ENCODE measurements at places on chromosomes 6 and 20.

DNA sequence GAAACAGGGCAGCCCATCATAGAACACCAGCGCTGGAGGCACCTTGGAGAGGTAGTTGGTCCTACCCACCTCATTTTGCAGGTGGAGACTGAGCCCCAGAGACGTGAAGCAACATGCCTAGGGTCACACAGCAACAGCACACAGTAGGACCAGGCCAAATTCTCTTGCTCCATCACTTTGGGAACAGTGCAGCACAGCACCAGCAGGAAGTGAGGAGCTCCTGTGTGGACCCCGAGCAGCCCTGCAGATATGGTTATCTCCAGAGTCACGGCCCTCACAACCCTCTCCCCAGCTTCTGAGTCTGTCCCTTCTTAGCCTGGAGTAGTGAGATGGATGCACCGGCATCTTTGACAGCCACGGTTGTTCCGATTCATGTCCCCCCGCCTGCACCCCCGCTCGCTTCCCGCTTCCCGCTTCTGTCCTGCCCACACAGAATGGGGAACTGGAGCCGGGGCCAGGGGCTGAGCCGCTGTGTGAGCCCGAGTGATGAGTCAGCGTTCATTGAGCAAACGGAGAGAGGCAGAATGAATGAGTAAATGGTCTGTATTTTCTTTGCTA is 72.6 kb upstream of the DUSP22 start:
- DNase-seq = no peak
- H3K36me3 ChIP-seq = no peaks in the 10 kb centered on the region
- H3K27me3 ChIP-seq = no peaks in the 10 kb centered on the region
- H3K4me3 ChIP-seq = no peak overlapping the region
- H3K27ac ChIP-seq = no peak overlapping the region
- no peaks in the 10 kb centered on the region for H3K4me1 ChIP-seq

DNA sequence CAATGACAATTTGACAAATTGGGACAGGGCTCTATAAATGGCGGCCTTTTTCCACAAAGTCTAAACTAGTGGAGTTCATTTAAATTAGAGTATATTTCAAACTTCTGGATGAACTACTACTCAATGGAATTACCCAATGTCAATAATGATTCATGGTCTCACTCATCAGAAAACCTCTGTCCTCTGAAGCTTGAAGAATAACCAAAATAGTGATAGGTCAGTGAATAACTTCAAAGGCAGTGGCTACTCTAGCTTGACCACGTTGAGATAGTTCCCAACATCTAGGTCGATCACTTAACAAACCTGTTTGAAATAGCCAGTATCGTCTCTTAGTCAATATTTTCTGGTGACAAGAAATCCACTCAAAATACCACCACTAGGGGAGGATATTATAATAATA is 197.6 kb downstream of the HDGFL1 start:
- no peaks in the 10 kb centered on the region for H3K36me3 ChIP-seq
- H3K27ac ChIP-seq = no peak overlapping the region
- no peaks in the 10 kb centered on the region for H3K4me1 ChIP-seq
- H3K27me3 ChIP-seq = no peaks in the 10 kb centered on the region

- H3K27ac ChIP-seq = peak overlapping the region; percentile 40
- H3K4me3 ChIP-seq = peak overlapping the region; percentile 75
- H3K36me3 ChIP-seq = no peaks in the 10 kb centered on the region
- no peaks in the 10 kb centered on the region for H3K4me1 ChIP-seq
- H3K27me3 ChIP-seq = no peaks in the 10 kb centered on the region
- DNase-seq = no peak
Observed at GRCh38 chr6:166955865-166956443, 396 bp downstream of the RNASET2 start.

DNA sequence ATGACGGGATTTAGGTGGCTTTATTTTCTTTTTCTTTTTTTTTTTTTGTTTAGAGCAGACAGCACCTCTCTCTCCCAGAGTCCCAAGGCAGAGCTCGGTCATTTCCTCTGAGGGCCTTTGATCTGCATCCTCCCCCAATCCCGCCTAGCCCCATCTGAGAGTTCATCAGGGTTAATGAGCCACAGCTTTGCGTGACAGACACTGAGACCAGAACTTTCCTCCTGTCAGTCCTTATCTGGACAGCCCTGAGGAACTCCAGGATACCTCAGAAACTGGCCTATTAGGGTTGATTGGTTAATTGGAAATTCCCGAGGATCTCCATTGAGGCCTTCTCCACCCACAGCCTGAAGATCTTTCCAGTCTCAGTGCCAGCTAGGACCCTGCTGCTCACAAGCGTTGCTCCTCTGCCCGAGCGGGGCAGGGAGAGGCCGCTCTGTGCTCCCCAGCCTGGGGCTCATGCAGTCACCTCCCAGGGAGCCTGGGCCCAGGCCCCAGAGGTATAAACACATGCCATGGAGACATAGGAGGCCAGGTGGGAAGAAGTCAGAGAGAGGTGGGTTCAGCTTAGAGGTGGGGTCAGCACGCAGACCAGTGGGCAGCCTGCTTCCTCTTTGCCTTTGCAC is 1.4 kb upstream of the LRRN4 start:
- H3K27me3 ChIP-seq = no peaks in the 10 kb centered on the region
- no peak overlapping the region for H3K4me3 ChIP-seq
- H3K4me1 ChIP-seq = peaks cover 4% of the 10 kb centered on the region
- no peak for DNase-seq
- H3K36me3 ChIP-seq = no peaks in the 10 kb centered on the region

- no peak overlapping the region for H3K4me3 ChIP-seq
- no peaks in the 10 kb centered on the region for H3K4me1 ChIP-seq
- H3K27me3 ChIP-seq = no peaks in the 10 kb centered on the region
- no peak overlapping the region for H3K27ac ChIP-seq
Observed at GRCh38 chr6:139549561-139550070, 175.2 kb upstream of the CITED2 start.

GRCh38 chr6:143100429-143100828 is 39.7 kb downstream of the AIG1 start:
- no peaks in the 10 kb centered on the region for H3K27me3 ChIP-seq
- H3K4me3 ChIP-seq = no peak overlapping the region
- no peak for DNase-seq
- H3K4me1 ChIP-seq = no peaks in the 10 kb centered on the region

DNA sequence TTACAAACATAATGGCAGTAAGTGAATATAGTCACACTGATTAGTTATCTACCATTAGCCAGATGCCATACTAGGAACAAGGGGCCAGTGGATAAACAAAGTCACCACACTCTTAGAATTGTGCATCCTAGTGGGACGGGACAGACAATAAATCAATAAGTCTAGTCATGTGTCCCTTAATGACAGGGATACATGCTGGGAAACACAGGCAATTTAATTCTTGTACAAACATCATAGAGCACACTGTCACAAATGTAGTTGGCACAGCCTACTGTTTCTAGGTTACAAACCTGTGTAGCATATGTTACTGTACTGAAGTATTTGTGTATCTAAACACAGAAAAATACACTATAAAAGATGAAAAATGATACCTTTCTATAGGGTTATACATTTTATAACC is 123.0 kb upstream of the FAM184A start:
- no peak overlapping the region for H3K4me3 ChIP-seq
- H3K36me3 ChIP-seq = peaks cover 35% of the 10 kb centered on the region
- H3K27me3 ChIP-seq = no peaks in the 10 kb centered on the region
- H3K4me1 ChIP-seq = no peaks in the 10 kb centered on the region
- no peak overlapping the region for H3K27ac ChIP-seq

- H3K27ac ChIP-seq = no peak overlapping the region
- H3K36me3 ChIP-seq = no peaks in the 10 kb centered on the region
- H3K27me3 ChIP-seq = no peaks in the 10 kb centered on the region
- no peak overlapping the region for H3K4me3 ChIP-seq
Observed at GRCh38 chr6:121616406-121616805, 181.0 kb downstream of the GJA1 start.

DNA sequence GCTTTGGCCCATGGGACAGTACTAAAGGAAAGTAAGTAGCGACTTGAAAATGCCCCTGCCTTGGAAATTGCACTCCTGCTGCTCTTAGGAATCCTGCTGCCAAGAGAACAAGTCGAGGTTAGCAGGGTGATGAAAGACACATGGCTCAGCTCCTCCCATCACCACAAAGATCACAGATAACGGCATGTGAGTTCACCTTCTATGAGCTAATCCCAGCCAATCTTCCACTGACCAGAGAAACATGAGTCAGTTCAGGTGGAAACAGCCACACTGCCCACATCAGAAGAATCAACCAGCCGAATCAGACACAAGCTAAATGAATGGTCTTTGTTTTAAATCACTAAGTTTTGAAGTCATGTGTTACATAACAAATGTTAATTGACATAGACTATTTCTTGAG is 106.3 kb downstream of the PRKN start:
- H3K36me3 ChIP-seq = no peaks in the 10 kb centered on the region
- no peaks in the 10 kb centered on the region for H3K4me1 ChIP-seq
- no peaks in the 10 kb centered on the region for H3K27me3 ChIP-seq
- DNase-seq = no peak

DNA sequence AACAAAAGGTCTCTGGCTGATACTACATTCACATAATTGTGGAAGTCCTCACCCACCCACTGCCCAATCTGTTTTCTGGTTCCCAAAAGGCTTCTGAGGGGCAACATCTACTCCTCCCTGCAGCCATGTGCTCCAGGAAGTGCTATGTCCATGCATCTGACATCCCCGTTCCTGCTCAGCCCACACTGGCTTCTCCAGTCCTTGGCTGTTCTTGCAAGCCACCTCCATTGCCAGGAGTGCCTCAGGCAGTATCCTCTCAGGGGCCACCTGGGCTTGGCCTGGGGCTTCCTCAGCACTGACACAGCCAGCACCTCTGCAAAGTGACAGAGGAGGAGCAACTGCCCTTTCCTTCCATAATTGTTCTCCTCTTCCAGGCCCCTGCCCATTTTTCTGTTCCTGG is 18.3 kb downstream of the ARHGAP18 start:
- H3K4me3 ChIP-seq = no peak overlapping the region
- no peak for DNase-seq
- no peaks in the 10 kb centered on the region for H3K27me3 ChIP-seq
- peaks cover 8% of the 10 kb centered on the region for H3K4me1 ChIP-seq

- H3K4me1 ChIP-seq = no peaks in the 10 kb centered on the region
- no peak overlapping the region for H3K4me3 ChIP-seq
Observed at GRCh38 chr6:23526526-23526925, 599.5 kb upstream of the NRSN1 start.

DNA sequence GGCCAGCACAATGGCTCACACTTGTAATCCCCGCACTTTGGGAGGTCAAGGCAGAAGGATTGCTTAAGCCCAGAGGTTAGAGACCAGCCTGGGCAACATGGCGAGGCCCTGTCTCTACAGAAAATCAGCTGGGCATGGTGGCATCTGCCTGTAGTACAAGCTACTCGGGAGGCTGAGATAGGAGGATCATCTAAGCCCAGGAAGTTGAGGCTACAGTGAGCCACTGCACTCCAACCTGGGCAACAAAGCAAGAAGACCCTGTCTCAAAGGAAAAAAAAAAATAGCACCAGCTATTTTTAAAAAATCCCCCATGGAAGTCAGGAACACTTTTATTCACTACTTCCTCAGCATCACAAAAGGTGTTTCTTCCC is 45.2 kb upstream of the FOXQ1 start:
- no peak for DNase-seq
- H3K27ac ChIP-seq = no peak overlapping the region
- no peaks in the 10 kb centered on the region for H3K36me3 ChIP-seq
- H3K4me3 ChIP-seq = no peak overlapping the region
- no peaks in the 10 kb centered on the region for H3K4me1 ChIP-seq

DNA sequence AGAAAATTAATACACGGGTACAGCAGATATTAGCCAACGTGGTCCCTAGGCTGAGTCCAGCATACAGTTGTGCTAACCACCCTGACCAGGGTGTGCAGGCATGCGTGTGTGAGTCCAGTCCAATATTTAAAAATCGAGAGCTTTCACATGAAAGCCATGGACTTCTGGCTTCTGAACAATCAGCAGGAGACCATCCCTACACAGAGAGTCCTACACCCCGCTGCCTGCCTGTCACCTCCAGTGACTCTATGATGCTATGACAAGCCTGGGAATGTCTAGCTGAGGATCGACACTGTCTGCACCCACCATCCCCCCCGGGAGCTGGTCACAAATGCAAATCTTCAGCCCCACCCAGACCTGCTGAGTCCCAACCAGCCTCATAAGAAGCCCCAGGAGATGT is 7.9 kb downstream of the ACSS1 start:
- DNase-seq = no peak
- peaks cover 87% of the 10 kb centered on the region for H3K4me1 ChIP-seq
- no peaks in the 10 kb centered on the region for H3K27me3 ChIP-seq
- no peak overlapping the region for H3K4me3 ChIP-seq
- peak overlapping the region; percentile 92 for H3K27ac ChIP-seq
- H3K36me3 ChIP-seq = peaks cover 15% of the 10 kb centered on the region

GRCh38 chr20:32236048-32236533 is 28.4 kb downstream of the POFUT1 start:
- no peaks in the 10 kb centered on the region for H3K27me3 ChIP-seq
- no peaks in the 10 kb centered on the region for H3K4me1 ChIP-seq
- H3K36me3 ChIP-seq = peaks cover 44% of the 10 kb centered on the region
- no peak for DNase-seq
- no peak overlapping the region for H3K27ac ChIP-seq

GRCh38 chr6:2158596-2159271 is 86.7 kb downstream of the GMDS start:
- no peak for DNase-seq
- H3K27ac ChIP-seq = no peak overlapping the region
- H3K27me3 ChIP-seq = no peaks in the 10 kb centered on the region
- no peak overlapping the region for H3K4me3 ChIP-seq
- H3K4me1 ChIP-seq = no peaks in the 10 kb centered on the region

GRCh38 chr6:2033544-2033943 is 211.9 kb downstream of the GMDS start:
- no peak overlapping the region for H3K27ac ChIP-seq
- no peak overlapping the region for H3K4me3 ChIP-seq
- no peaks in the 10 kb centered on the region for H3K27me3 ChIP-seq
- H3K4me1 ChIP-seq = no peaks in the 10 kb centered on the region

GRCh38 chr6:9610620-9611415 is 804.1 kb downstream of the TFAP2A start:
- no peak overlapping the region for H3K27ac ChIP-seq
- H3K4me1 ChIP-seq = no peaks in the 10 kb centered on the region
- H3K36me3 ChIP-seq = no peaks in the 10 kb centered on the region
- H3K4me3 ChIP-seq = no peak overlapping the region
- no peaks in the 10 kb centered on the region for H3K27me3 ChIP-seq

DNA sequence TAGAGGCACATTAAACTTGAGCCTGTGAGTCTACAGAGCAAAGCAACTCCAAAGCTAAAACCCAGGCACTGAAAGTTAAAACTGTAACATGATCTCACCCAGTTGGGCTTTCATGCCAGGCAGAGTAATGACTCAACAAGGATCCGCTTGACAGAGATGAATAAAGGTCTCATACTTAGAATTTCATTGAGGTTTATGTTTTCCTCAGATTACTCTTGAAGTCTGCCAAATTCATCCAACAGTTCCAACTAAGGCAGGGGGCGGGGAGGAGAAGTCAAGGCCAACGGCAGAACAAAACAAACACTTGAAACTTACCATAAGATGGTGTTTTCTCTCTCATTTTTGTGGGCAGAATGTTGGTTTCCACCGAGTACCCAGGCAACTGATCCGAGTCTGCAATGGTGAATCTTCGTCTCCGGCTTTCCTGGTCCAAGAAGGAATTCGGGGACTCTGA is 54.0 kb upstream of the IPCEF1 start:
- peak overlapping the region; percentile 88 for H3K27ac ChIP-seq
- H3K27me3 ChIP-seq = no peaks in the 10 kb centered on the region
- peaks cover 32% of the 10 kb centered on the region for H3K4me1 ChIP-seq
- peak overlapping the region; percentile 11 for H3K4me3 ChIP-seq
- no peak for DNase-seq

- H3K4me3 ChIP-seq = no peak overlapping the region
- H3K4me1 ChIP-seq = no peaks in the 10 kb centered on the region
- no peak for DNase-seq
- H3K27me3 ChIP-seq = no peaks in the 10 kb centered on the region
Observed at GRCh38 chr6:128827675-128828464, 55.1 kb upstream of the LAMA2 start.

GRCh38 chr6:20332441-20333006 is 69.2 kb upstream of the E2F3 start:
- H3K27ac ChIP-seq = no peak overlapping the region
- no peaks in the 10 kb centered on the region for H3K4me1 ChIP-seq
- no peak overlapping the region for H3K4me3 ChIP-seq
- no peaks in the 10 kb centered on the region for H3K27me3 ChIP-seq

Data from ascending aorta (tissue), 2 donors.